AG08396 (cell line): ENCODE measurements at places on chromosomes 6 and 20.
A peak's percentile ranks its signal among the peaks of the same experiment; 100 is the strongest.

DNA sequence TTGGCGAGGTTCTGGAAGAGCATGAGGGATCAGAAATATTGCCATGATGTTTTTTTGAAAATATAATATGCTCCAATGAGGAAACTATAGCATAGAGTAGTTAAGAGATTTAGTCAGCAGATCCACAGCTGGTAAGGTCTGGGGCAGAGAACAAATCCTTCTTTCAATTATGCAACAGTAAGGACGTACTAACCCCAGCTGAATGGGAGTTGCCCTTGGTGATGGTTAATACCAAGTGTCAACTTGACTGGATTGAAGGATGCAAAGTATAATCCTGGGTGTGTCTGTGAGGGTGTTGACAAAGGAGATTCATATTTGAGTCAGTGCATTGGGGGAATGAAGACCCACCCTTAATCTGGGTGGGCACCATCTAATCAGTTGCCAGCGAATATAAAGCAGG lies 745.5 kb upstream of the NRSN1 start:
- no peak for DNase-seq

GRCh38 chr6:1310628-1311399 lies 1.1 kb upstream of the FOXQ1 start:
- DNase-seq, result no peak

GRCh38 chr6:4802312-4802935 lies 26.2 kb downstream of the CDYL start:
- DNase-seq, result no peak

DNA sequence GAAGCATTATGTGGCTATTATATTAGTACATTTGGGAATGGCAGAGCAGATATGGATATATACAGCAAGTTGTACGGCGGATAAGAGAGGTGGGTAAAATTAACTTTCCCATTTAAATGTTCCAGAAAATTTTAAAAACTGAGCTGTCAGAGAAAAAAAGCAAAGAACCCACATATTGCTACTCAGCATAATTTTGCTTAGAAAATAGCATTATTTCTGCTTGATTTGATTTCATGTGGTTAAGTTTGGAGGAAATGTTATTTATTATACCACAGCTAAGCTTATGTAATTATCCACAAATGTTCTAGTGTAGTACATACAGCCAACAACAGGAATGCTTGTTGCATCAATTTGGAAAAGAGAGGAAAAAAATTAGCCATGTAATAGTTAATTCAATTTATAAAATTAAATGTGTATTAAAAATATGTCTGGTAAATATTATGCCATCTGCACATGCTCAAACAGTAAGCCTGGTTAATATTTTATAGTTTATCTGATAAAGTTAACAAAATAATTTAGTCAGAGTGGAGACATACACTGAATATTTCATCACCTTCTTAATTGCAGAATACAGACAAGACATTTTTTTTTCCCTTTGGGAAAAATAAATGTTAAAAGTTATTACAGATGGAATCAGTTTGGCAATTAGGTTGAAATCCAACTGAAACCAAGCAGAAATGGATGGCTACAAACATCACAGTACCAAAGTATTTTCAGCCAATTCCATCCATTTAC lies 172.1 kb upstream of the ID4 start:
- no peak for DNase-seq

- no peak for DNase-seq
These were observed 696.7 kb downstream of the RNF144B start for GRCh38 chr6:19083801-19084200.

DNA sequence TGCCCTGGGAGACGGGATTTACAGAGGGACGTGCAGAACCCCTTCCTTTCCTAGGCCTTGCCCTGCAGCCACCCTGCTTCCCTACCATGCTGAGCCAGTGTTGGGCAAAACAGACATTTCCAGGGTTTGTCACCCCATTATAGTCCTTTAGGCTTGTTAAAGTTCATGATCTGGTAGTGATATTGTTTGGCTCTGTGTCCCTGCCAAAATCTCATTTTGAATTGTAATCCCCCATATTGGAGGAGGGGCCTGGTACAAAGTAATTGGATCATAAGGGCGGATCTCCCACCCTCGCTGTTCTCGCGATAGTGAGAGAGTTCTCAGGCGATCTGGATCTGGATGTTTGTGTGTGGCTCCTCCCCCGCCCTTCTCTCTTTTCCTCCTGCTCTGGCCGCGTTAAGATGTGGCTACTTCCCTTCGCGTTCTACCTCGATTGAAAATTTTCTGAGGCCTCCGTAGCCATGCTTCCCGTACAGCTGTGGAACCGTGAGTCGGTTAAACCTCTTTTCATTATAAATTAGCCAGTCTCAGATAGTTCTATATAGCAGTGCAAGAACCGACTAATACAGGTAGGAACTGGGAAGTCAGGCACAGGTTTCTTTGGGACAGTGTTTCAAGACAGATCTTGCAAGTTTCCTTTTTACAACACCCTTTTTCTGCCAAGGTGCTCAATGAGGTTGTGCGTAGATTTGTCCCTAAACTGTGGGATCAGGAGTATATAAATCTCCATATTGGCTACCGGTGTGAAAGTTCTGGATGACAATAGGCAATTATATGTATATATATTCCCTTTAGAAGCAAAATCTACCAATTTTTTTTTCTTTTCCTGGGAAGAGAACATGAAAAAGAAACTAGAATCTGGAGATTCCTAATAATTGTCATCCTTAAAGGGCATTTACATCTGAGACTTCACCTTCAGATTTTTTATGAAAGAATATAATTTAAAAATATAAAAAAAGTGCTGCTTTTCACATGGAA lies 152.1 kb downstream of the SAMD5 start:
- no peak for DNase-seq

DNA sequence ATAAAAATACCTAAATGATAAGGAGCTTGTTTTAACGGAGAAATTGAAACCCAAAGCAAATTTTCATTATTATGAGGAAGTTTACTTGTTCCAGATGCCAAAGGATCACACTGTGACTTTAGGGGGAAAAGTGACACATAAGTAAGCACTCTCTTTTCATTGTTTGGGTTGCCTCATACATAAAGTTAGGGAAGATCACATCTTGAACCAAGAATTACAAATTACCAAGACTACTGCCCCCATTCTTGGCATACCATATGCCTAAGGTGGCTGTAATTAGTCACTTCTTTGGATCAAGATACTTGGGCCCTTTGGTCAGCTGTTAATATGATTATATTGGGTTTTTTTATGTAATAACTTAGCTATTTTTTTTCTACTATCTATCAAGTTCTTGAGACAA lies 269.0 kb downstream of the COL12A1 start:
- DNase-seq, result peak; percentile 14

DNA sequence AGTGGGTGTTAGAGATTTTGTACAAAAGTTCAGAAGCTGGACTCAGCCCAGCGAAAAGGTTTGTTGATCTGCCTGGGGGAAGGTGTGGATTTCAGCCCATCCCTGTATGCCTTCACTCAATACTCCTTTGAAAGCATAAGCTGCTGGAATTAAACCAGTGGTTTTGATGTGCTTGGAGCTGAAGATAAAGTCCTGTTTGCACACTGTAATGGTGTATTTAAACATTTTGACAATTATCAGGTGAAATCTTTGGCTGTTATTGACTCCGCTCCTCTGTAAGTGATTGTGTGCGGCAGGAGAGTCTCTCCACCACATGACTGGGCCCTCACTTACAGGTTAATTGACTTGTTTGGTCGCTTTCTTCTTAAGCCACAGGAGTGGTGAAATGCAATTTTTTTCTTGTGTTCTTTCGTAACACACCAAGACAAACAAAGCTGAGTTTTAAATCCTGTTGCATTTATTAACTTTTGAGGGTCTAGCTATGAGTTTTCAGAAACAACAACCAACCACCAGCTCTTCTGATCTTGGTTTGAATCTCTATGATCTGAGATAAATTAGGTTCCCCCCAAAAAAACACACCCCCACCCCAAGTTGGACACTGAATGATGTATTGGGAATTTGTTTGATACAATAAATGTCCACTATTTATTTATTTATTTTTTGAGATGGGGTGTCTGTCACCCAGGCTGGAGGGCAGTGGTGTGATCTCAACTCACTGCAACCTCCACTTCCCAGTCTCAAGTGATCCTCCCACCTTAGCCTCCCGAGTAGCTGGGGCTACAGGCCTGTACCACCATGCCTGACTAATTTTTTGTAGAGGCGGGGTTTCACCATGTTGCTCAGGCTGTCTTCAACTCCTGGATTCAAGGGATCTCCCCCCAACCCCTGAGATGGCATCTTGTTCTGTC lies 46.3 kb upstream of the NCOA3 start:
- no peak for DNase-seq
